ENCODE measurements at places on chromosomes 1 and 21.
A peak's percentile ranks its signal among the peaks of the same experiment; 100 is the strongest.

GRCh38 chr21:41112740-41113692, 54.9 kb upstream of the BACE2 start:
- peak; percentile 94 for DNase-seq

- peak; percentile 45 for DNase-seq
Measured at GRCh38 chr1:8374812-8375211, 56.9 kb downstream of the SLC45A1 start.

DNA sequence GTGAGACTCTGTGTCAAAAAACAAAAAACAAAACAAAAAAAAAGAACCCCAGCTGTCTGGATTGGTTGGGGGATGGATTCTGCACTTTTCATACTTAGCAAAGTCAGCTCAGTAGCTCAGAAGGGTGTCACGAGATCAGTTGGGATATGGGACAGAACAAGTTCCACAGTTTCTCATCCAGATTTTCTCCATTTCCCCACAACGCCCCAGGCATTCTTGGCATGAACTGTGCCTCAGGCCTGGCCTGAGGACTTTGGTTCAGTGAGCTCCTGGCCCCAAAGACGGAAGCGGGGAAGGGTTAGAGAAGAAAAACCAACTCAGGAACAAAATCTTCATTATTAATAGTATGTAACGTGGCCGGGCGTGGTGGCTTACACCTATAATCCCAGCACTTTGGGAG, 1.9 kb downstream of the AKR7A2 start:
- DNase-seq: no peak

DNA sequence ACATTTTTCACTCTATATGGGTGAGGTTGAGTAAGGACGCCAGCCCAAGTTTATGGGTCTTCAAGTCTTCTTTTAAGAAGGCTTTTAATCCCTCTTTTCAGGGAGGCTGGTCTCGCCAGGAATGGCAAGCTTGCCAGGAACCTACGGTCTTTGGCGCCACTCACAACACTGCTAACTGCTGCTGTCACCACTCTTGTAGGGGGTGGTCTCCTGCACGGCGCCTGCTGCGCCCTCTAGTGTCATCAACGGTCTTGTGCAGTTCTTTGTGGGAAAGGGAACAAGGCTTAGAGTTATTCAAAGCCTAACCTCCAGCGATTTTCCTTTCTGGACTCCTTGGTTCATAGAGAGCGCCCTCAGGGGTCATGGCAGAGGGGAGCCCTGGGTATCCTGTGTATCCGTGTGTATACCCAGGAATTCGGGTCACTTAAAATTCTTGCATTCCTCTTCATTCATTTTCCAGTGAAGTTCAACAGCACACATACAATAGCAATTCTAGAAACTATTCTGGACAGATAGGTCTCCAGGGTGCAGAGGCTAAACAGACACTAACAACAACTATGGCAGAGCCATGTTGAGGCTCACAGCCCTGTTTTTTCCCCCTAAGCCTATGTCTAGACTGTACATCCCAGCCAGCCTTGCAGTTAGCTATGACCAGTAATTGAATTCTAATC, 392.8 kb upstream of the CAMK1G start:
- DNase-seq: peak; percentile 11

- DNase-seq: peak; percentile 70
Measured at GRCh38 chr1:161706113-161706481, 932 bp upstream of the FCRLA start.

- no peak for DNase-seq
Measured at GRCh38 chr1:50189369-50189768, 80.6 kb downstream of the ELAVL4 start.

DNA sequence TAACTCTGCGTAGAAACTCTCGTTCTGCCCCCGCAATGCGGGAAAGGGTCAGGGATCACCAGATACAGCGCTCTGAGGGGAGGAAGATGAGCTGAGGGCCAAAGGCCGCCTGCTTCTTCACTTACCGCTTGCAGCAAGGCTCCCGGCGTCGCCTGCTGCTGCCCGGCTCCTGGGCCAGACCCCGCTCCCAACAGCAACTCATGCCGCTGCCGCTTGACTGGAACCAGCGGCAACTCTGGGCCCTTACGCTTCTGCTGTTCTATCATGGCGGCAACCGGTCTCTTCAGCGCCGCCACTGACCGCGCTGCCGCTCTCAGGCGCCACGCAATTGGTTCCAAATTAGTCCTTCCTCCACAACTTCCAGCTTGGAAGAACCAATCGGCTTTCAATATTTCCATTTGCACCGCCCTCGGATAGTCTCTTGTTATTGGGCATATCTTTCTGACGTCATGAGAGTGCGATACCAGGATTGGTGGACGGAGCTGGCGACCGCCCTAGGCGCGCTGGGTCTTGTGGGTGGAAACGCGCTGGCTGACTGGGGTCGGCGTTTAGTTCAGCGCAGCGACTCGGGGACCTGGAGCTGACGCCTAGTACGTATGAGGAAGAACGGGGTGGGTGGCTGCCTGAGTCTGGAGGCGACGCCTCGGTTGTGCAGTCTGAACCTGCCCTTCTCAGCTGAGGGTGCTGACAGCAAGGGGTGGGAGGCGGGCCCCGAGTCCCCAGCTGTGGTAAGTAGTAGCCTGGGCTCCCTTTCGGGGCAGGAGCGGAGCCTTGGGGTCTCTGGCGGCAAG, at the start of the genes SNRNP40 and ZCCHC17:
TSS of gene SNRNP40 (minus strand) at position 303 of the 791 bp plus-strand sequence. CDS start at position 266, 37 bp downstream.
TSS of gene ZCCHC17 (plus strand) at position 547 of the 791 bp plus-strand sequence. CDS start 13,067 bp downstream, outside the sequence.
- peak; percentile 99 for DNase-seq

- peak; percentile 22 for DNase-seq
Measured at GRCh38 chr1:9539829-9540550, 725 bp downstream of the SLC25A33 start.
